ENCODE measurements at places on chromosomes 4 and X.

DNA sequence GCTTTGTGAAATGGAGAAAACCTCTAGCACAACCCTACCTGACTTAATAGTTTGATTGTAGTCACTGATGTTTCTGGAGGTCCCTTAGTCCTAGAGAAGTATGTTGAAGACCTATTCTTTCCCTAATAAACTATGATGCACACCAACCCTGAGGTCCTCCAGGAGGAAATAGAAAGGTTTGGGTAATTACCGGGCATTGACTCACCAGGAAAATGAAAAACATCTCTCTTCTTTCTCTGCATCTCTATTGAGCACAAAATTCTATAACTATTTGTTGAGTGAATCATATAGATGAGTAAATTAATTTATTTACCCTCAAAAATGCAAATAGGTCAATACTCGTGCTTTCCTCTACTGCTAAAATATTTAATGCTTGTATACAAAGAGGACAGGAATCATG is 582.4 kb upstream of the FAM241A start:
- DNase-seq: no peak

DNA sequence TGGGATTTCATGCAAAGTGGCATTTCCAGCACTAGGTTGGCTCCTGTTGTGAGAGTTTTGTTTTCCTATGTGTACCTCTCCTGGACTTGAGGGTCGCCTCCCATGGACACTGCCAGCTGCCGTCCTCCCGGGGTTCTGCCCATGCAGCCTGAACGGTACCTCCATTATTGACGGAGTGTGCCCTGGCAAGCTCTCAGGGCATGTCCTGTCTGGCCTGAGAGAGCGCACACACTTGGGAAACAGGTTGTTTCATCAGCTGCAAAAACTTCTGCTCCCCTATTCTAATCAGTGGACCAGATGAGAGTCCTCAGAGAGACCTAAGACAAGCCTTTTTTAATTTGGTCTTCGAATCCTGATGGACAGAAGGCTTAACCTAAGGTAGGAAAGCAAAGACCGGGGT is 56.6 kb upstream of the HOPX start:
- DNase-seq: no peak

DNA sequence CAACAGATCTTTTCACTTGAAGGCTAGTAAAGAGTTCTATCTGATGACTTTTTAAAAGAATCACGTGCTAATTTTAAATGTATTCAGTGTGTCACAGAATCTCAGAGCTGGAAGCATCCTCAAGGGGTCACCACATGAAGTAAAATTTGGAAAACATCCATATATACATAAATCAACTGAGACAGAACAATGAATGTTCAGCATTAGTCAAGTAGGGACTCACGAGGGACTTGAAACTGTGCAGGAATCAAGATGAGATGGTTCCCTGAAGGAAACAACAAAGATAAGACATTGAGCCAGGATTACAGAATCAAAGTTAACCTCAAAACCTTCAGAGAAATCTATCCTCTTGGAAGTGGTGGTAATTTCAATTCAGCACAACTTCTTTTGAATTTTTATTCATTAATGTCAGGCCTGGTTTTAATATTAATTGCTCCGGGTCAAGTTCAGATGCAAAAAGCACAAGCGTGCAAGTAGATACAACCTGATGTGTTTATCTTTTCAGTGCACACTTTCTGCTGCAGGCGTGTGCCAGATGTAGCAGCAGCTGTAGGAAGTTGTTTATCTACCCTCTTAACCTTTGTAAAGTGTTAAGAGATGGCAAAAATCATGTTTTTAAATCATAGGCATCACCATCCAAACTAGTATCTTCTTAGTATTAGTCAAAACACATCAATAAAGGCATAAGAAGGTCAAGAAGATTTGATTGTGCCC is 87.7 kb upstream of the SRD5A3 start:
- DNase-seq: no peak

DNA sequence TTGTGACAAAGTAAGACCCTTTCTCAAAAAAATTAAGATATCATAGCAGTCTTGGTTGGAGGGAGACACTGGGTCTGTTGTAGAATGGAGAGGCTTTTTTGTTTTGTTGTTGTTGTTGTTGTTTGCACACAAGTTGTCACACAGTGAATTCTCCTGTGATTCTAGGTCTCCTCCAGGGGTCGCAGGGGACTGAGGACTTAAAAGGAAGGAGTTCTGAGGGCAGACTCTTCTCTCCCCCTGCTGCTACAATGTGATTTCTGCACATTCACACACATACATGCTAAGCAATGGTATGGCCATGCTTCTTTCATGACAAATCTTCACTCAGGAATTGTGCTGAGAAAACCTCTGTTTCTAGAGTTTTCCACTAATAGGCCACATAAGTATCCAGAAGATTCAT is 71.1 kb downstream of the ZNF732 start:
- no peak for DNase-seq

GRCh38 chrX:28609917-28610613 is 22.8 kb downstream of the IL1RAPL1 start:
- no peak for DNase-seq

DNA sequence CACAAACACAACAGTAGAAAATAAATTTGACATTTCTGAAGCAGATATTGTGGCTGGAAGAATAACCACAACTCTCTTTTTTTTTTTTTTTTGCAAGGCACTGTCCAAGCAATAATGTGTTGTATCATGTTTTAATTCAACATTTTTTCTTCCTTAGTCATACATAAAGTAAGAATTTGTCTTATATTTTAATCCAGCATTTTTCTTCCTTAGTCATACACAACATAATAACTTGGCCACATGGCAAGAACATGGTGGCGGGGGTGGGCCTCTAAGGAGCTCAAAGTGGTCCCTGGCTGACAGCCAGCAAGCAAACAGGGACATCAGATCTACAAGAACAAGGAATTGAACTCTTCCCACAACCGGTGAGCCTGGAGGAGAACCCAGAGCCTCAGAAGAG is 20.2 kb downstream of the FBXW7 start:
- DNase-seq: no peak

DNA sequence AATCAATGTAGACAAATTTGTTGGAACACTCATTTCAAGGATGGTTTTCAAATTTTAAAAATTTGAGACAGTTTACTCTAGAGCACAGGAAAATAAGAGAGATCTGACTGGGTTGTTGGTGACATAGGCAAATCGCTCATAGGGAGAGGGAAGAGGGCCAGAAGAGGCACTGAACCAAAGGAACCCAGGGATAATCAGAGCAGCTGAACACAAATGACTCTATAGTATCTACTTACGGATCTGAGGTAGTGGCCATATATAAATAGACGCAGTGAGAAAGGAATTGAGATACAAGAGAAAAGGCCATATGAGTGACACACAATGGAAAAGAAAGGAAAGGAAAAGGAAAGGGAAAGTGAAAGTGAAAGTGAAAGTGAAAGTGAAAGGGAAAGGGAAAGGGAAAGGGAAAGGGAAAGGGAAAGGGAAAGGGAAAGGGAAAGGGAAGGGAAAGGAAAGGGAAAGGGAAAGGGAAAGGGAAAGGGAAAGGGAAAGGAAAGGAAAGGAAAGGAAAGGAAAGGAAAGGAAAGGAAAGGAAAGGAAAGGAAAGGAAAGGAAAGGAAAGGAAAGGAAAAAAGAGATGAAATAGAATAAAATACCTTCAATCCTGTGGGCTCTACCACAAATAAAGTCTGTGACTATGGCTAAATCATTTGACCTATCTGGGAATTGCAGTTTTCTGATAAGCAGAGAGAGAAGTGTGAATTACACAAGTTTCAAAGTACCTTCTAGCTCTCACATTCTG is 759.2 kb downstream of the DMD start:
- DNase-seq: no peak

DNA sequence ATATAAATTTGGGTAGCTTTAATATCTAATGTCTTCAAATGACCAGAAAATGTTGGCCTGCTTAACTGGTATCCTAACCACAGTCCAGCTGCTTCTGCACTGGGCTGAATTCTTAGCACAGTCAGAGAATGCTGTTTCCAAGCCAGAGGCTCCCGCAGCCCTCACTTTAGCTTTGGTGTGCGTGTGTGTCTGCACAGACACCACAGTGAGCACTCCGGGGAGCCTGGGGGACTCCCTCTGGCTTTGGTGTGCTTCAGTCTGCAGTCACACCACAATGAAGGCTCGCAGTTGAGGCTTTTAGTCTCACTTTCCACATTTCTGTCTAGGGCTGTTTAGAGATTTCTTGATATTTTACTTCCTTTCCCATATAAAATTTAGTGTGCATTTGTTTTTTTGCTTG is 53.6 kb downstream of the APOO start:
- peak; percentile 86 for DNase-seq

GRCh38 chr4:6595897-6596537 is 21.0 kb downstream of the MAN2B2 start:
- peak; percentile 29 for DNase-seq
